ENCODE measurements at places on chromosomes 5 and 9.

DNA sequence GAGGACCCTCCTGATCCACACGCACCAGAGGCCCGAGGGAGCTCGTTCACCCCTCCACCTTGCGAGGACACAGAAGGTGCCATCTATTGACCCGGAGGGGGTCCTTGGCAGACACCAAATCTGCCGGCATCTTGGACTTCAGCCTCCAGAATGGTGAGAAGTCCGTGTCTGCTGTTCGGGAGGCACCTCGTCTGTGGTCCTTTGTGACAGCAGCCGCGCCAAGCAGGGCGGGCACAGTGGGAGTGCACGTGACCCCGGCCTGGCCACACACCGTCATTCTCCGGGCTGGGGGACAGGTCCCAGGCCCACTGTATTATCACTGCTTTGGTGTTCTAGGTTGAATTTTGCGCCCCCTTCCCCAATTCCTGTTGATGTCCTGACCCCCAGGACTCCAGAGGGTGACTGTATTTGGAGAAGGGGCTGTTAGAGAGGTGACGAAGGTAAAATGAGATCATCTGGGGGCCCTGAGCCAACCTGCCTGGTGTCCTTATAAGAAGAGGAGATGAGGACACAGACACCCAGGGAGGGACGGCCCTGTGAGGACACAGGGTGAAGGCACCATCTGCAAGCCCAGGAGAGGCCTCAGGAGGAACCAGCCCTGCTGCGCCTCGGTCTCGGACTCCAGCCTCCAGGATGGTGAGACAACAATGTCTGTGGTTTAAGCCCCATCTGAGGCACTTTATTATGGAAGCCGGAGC lies 15.7 kb downstream of the LPCAT1 start:
- DNase-seq: no peak

DNA sequence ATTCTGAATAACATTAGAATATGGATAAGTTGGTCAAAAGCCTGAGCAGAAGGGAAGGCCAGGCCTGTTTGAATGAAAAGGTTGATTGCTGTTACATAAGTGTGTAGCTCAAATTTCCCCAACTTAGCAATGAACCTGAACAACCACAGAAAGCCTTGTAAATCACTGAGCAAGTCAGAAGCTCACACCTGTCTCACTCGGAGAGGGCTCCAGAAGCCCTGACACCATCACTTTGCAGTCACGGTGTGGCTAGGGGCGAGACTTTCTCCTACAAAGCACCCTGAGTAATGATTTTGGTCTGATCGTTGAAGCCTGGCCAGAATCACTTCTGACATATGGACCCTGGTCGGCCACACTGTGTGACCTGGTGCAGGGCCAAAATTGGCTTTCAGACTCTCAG lies 62.0 kb downstream of the MTX3 start:
- no peak for DNase-seq

GRCh38 chr9:126413391-126414068 lies 86.9 kb downstream of the MVB12B start:
- DNase-seq: no peak

GRCh38 chr5:37807015-37807414 lies 32.8 kb downstream of the GDNF start:
- no peak for DNase-seq

GRCh38 chr5:98935206-98935605 lies 6.4 kb upstream of the CHD1 start:
- no peak for DNase-seq

- peak; percentile 6 for DNase-seq
Measured at GRCh38 chr5:75337366-75338021, 474 bp downstream of the HMGCR start.

DNA sequence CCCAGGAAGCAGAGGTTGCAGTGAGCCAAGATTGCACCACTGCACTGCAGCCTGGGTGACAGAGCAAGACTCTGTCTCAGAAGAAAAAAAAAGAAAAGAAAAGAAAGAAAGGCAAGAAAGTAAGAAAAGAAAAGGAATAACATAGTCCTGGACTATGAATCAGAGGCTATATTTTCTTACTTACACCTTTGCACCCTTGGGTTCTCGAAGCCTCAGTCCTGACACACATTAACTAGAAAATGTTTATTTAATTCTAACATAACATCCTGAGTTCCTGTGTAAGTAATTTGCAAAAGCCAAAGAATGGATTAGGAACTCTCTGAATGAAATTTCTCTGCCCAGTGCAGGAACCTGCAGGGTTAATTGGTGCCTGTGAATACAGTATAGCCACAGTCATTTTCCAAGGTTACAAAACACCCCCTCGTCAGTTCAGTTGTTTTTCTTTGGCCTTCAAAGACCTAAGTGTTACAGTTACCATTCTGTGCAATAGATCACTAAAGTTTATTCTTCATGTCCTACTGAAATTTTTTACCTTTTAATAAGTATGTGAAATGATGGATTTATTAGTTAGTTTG lies 147.6 kb downstream of the SV2C start:
- no peak for DNase-seq

DNA sequence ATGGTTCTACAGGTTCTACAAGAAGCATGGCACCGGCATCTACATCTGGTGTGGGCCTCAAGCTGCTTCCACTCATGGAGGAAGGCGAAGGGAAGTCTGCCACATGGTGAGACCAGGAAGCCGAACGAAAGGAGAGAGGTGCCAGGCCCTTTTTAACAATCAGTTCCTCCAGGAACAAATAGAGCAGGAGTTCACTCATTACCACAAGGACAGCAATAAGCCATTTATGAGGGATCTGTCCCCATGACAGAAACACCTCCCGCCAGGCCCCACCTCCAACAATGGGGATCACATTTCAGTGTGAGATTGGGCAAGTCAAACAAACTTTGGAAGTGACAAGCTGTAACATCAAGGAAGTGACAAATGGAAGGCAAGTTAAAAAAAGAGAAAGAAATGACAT lies 95.5 kb upstream of the PTPN3 start:
- DNase-seq: no peak

DNA sequence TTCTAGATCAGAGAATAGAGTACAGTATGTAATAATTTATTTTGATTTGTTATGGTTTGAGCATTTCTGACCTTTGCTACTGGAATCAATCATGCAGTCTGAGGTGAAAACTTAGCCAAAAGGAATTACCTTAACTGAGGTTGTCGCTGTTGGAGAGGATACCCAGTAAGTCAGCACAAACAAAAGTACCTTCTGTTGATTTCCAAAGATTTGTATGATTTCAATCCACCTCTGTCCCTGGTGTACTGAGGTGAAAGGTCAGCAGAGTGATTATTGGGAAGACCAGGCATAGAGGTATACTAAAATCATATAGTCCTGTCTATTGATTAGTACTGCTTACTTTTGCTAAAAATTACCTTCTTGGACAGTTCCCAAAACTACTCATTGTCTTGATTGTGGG lies 32.8 kb downstream of the RUSC2 start:
- DNase-seq: no peak

DNA sequence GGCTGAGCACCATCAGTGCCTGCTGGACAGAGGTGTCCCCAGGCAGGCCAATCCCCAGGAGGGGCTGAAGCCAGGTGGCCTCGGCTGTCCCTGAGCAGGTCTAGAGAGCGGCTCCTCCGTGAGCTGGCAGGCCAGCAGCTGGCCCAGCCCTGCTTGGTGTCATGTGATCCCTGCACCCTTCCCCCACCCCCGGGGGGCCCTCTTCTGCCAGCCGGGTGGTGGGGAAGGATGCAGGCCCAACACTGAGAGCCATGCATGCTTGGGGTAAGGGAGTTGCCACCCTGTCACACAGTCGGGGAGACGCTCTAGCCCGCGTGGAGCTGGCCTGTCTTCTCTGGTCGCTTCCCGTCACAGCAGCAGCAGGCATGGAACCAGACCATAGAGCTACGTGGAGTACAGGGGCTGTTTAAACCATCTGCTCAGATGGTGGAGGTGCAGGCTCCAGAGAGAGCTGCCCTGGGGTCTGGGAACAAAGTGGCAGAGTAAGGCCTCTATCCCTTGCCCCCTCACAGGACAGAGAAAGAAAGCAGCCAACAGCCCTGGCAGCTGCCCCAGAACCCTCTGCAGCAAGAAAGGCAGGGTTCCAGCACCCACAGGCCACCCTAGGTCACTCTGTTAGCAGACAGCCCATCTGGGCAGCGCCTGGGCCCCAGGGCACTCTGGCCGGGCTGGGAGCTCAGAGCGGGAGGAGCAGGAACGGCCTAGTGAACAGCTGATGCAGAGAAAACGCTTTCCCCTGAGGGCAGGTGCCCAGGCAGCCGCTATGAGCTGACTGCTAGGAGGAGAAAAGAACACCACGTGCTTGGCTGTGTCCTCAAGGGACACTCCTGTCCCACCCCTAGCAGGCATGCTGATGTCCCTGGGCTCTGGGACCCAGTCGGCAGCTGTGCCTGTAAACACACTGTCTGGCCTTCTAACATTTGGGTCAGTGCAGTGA lies 6.8 kb downstream of the RALGDS start:
- DNase-seq: no peak

- no peak for DNase-seq
Measured at GRCh38 chr5:94505327-94506068, 112.9 kb downstream of the KIAA0825 start.
